ENCODE measurements at places on chromosomes 12 and 14.

- no peak for DNase-seq
These were observed 84.1 kb downstream of the IGF1 start for GRCh38 chr12:102396276-102396675.

DNA sequence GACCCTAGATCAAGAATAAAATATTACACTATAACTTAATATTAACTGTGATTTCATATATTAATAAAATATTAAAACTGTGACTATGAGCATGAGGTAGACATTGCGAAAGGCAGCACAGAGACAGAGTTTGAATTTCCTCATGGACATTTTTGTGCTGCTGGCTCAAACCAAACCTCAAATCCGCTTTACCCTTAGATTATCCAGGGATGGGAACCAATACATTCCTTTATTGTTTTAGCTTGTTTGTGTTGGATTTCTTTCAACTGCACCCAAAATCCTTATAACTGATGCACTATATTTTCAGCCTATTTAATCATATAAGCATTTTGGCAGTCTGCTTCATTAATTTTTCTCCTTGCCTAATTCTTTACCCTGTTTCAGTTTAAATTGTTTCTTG, 436.7 kb downstream of the ATP23 start:
- DNase-seq: no peak

DNA sequence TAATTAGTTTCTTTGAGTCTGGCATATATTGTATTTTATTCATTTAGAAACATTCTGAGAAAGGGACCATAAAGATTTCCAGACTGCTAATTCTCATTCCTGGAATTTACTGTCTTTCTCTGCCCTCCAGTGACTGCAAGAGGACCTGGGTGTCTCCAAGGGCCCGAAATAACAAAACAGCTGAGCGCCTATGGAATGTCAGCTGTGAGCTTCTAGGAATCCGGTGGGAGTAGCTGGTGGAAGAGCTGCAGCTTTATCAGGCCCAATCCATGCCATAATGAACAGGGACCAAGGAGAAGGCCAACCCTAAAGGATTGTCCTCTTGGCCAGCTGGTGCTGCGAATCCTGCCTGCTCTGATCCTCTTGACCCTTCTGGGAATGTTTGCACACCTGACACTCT, 31.9 kb downstream of the RDH12 start:
- DNase-seq: no peak

GRCh38 chr14:104977681-104978653, at the start of gene AHNAK2:
Gene AHNAK2, minus strand, starts transcription at chr14:104978374. Its CDS starts 137 bp downstream, at chr14:104978237.
- DNase-seq: peak; percentile 58

DNA sequence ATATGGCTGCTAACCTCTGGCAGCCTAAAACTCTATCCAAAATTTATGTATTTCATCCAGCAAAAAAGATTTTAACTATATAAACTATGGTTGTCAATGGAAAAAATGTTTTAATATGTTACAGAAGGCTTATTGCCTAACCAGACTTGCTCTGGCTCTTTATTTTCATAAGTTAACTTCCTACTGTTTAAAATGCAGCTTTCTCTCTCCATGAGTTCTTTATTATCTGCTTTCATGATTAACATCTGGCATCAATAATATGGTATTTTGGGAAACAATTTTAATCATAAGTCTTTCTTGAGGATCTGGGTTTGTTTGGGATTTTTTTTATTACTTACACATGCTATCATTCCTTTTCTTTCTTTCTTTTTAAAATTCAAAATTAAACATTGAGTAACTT, 20.5 kb downstream of the KERA start:
- no peak for DNase-seq

DNA sequence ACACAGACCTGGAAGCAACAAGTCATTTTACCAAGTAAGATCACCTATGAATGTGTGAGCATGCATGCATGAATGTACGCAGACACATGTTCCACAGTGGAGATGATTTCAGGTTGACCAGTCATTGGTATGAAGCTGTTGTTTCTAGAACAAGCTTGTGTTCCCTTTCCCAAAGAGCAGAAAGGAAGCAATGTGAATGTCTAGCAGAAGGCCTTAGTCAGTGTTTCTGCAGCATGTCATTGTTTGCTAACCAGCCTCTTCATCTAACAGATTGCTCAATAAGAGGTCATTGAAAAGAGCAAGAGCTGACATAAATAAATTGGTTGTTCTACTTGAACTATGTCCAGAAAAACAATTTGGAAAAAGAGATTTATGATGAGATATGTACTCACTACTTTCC, 191.4 kb downstream of the PLCZ1 start:
- no peak for DNase-seq

- no peak for DNase-seq
These were observed 68.7 kb upstream of the PTPRR start for GRCh38 chr12:70989232-70989631.

- DNase-seq: no peak
These were observed 1093.3 kb downstream of the SLC16A7 start for GRCh38 chr12:60689137-60689536.

GRCh38 chr12:25712169-25712568, 159.1 kb upstream of the LMNTD1 start:
- no peak for DNase-seq

DNA sequence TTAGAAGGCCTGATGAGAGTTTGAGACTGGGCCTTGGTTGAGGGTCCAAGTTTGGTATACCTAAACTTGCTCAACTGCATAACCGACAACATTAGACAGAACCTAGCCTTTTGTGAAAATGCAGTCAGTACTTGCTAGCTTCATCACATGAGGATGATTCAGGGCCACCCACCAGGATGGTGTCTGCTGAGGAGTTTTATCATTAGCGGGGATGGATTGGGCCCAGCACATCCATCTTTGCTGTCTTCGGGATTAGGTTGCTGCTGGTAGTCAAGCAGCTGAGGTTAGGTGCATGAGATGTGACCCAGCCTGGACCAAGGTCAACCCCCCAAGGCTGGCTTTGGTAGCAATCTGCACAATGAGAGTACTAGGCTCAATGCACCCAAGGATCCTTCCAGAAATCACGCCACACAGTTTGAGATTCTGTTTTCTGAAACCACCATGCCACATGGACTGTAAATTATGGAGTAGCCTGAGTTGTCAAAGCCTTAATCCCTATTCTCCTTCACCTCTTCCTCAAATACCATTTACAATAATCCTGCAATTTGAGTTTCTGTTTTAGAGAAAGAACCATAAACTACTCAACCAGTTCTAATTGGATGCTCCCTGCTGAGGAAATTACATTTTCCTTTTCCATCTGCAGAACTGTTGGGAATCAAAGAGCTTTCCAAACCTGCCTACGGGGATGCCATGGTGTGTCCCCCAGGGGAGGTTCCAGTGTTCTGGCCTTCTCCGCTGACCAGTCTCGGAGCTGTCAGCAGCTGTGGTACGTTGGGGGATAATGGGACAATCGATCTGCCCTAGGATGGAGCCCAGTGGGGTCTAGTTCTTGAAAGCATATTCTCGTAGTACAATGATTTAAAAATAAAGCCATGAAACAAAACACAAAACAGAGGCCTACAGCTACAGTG, 61.7 kb downstream of the DGLUCY start:
- no peak for DNase-seq

DNA sequence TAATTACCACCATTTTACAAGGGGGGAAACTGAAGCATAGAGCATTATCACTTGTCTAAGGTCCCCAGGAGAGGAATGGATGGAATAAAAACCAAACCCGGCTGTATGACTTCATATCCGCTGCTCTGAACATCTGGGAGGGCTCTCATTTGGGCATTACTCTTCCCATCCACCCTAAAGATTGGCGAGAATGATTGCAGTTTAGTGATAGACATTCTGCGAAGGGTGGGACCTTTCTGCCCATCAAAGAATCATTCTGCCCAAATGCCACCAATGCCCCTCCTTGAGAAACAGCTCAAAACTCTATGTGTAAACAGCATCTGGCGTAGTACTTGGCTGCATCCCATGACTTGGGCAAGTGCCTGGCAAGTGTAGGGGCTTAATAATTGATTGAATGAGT, 11.6 kb downstream of the CHST11 start:
- no peak for DNase-seq

- no peak for DNase-seq
These were observed 255.3 kb downstream of the ANO2 start for GRCh38 chr12:5689773-5690172.

DNA sequence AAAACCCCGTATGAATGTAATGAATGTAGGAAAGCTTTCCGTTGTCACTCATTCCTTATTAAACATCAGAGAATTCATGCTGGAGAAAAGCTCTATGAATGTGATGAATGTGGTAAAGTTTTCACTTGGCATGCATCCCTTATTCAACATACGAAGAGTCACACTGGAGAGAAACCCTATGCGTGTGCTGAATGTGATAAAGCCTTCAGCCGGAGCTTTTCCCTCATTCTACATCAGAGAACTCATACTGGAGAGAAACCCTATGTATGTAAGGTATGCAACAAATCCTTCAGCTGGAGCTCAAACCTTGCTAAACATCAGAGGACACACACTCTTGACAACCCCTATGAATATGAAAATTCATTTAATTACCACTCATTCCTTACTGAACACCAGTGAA, 23.8 kb downstream of the ZNF891 start:
- DNase-seq: no peak

GRCh38 chr14:105989566-105990302, 463.4 kb downstream of the TMEM121 start:
- DNase-seq: no peak

- no peak for DNase-seq
These were observed 24.6 kb upstream of the PPP1R12A start for GRCh38 chr12:79959484-79959883.

DNA sequence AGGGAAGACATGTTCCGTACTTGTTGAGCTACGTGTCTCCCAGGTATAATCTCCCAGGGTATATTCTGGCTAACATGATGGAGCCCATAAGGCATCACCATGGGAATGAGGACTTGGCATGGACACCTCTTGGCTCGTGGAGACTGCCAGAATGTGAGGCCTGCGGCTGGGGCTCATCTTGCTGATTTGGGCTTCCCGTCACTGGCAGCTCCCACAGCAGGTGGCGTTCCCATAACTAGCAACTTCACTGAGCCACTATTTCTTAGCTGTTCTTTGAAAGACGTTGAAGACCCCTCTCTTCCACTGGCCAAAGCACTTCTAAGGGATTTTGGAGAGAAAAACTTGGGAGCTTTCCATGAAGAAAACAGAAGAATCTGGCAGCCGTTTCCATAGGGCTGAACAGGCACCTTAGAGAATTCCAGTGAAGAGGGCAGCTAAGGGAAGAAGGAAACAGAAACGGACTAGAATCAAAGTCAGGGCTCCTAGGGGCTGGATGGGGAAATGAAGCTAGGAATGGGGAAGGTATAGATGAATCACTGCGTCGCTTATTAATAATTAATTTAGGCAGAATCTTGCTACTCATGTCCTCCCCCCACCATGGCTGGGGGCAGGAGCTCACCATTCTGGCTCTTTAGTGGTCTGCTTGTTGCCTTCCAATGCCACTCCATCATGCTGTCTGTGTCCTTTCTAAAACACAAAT, 39.7 kb upstream of the FOS start:
- no peak for DNase-seq

GRCh38 chr14:104229534-104230055, 91.2 kb downstream of the KIF26A start:
- no peak for DNase-seq

DNA sequence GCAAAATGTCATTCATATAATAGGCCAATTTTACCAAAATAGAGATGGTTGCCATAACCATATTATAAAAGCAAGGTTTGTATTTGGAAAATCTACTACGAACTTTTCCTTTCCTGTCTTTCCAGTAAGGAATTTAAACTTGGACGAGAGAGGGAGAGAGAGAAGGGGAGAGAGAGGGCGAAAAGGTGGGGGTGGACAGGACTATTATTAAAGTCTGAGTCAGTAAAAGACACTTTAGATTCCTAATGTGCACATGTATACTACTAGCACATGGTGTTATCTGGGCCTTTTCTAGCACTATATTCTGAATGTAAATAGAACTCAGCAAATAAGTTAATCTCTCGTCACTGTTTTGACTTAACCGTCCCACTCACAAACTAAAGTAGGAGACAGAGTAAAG, 30.4 kb upstream of the FBLN5 start:
- no peak for DNase-seq

DNA sequence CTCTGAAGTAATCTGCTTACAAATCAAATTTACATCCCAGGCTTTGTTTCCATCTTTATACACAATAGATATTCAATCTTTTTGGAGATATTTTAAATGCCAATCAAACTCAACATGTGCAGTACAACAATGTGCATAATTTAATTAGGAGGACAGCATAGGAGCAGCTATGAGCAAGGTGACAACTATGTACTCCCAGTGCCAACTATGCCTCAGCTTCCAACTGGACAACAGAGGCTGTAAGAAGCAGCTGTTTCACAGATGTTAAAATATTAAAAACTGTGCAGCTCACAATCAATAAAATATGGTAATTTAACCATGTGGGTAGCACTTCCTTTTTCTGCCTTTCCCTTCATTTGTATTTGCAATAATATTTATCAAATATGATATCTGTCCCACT, 99.9 kb downstream of the ST8SIA1 start:
- no peak for DNase-seq

DNA sequence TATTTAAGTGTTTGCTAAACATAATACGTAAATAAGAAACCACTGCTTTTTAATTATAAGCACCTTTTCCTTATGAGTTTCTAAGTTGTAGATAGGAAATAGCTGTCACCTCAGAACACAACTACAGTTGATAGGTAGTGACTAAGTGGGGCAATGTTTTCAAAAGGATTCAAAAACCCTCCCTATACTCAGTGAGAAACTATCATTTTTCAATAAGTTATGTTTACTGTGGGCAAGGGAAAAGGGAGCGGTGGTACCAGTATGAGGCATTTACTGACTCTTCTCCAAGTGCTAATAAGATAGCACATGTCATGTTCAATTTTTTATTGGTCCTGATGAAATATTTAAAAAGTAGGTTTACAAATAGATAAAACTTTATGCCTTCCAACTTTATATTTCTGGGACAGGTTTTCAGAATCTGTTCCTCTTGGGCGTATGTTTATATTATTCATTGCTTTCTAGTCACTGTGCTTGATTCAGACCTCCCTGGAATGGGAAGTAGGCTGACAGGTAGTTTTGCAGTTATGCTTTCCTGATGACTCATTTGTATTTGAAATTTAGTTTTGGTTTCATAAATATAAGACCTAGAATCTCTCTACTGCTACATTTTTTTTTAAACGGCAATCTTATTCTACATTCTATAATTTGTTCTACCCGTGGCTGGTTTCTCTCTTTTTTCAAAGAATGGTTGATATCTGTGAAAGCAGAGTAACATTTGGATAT, 153.1 kb downstream of the TMEM117 start:
- DNase-seq: no peak

- DNase-seq: no peak
These were observed 15.3 kb upstream of the PIK3C2G start for GRCh38 chr12:18246066-18246465.

DNA sequence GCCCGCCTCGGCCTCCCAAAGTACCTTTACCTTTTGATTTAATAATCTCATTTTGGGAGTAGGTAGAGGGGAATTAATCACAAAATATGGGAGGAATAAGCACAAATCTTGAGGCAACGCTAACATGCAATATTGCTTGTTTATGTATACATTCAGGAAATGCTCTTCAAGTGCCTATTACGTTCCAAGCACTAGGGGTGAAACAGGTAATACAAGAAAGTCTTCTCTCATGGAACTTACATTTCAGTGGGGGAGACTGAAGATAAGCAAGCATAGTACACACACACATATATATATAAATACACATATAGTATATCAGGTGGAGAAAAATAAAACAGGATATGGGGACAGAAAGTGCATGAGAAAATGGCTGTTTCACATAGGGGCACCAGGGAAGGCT, 19.0 kb upstream of the ERC1 start:
- no peak for DNase-seq

GRCh38 chr14:78921856-78922255, 751.7 kb downstream of the NRXN3 start:
- no peak for DNase-seq

GRCh38 chr12:132610051-132610759, at the start of gene LRCOL1:
Gene LRCOL1, minus strand, starts transcription at chr12:132610582. Its CDS starts 4,331 bp downstream, at chr12:132606251.
- DNase-seq: no peak

- no peak for DNase-seq
These were observed 138.1 kb upstream of the BMP4 start for GRCh38 chr14:54094765-54095164.
